Right lobe of liver (tissue), 6 donors: ENCODE measurements at places on chromosomes 3 and 15. TPM values are rescaled to one million over a fixed set of nuclear protein-coding genes. Genes with fewer than 3 reads are reported as not detected.

DNA sequence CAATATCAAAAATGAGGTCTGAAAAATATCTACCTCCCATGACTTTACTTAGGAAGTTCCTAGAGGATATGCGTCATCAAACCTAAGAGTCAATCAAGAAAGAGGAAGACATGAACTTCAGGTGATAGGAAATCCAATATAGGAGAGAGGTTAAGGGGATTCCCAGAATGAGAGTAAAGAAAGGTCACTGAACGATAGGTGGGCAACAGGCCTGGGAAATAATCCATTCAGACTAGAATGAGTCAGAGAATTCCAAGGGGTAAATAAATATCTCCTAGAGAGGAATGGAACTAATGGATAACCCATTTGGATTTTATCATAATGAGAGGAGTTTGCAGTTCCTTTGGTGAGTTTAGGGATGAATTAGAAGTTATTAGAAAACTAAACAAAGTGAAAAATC is 131.1 kb upstream of the NUDT16 start:
- no peak overlapping the region for H3K4me3 ChIP-seq
- H3K4me1 ChIP-seq: no peaks in the 10 kb centered on the region
- no peaks in the 10 kb centered on the region for H3K27me3 ChIP-seq
- H3K27ac ChIP-seq: no peak overlapping the region

DNA sequence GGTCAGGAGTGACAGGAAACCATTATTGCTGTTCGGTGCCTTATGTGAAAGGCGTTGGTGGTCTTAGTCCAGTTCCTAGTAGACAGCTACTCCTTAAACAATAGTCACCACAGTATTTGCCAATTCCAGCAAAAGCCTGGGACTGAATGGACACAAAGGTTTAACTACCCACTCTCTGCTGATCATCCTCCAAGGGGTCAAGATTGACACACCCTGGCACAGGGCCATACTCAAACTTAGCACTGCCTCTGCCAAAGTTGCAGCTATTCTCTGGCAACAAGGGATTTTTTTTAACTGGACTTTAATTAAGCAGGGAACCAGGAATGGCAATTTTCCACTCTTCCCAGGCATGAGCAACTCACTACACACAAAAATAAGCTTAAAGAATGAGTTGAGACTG is 193.9 kb downstream of the NLGN1 start:
- no peaks in the 10 kb centered on the region for H3K36me3 ChIP-seq
- no peak overlapping the region for H3K27ac ChIP-seq
- DNase-seq: no peak
- no peaks in the 10 kb centered on the region for H3K27me3 ChIP-seq
- no peaks in the 10 kb centered on the region for H3K4me1 ChIP-seq

The FSTL1 gene
- total RNA-seq: 40.5 TPM

The CSPG5 gene
- 0.18 TPM for total RNA-seq
